Left ventricle myocardium inferior (tissue), 1 donor: ENCODE measurements at places on chromosomes 5 and 9. TPM values are rescaled to one million over a fixed set of nuclear protein-coding genes. Genes with fewer than 3 reads are reported as not detected.

The ANKRD34B gene
- not detected for total RNA-seq

The OR4F3 gene
- not detected for total RNA-seq

The PCDHGA12 gene
- 4.8 TPM for total RNA-seq

The SAXO1 gene
- total RNA-seq, result 0.03 TPM

The PTPN3 gene
- 27.4 TPM for total RNA-seq

The TSSK1B gene
- total RNA-seq, result not detected

The HSD17B3 gene
- 1.4 TPM for total RNA-seq
